ENCODE measurements at places on chromosomes 6 and 20.

- no peak for DNase-seq
Measured at GRCh38 chr20:40991181-40991889, 37.3 kb upstream of the TOP1 start.

- peak; percentile 76 for DNase-seq
Measured at GRCh38 chr6:142692942-142693341, 252.0 kb downstream of the HIVEP2 start.

- DNase-seq: no peak
Measured at GRCh38 chr20:57584768-57585461, 24.0 kb downstream of the PCK1 start.

DNA sequence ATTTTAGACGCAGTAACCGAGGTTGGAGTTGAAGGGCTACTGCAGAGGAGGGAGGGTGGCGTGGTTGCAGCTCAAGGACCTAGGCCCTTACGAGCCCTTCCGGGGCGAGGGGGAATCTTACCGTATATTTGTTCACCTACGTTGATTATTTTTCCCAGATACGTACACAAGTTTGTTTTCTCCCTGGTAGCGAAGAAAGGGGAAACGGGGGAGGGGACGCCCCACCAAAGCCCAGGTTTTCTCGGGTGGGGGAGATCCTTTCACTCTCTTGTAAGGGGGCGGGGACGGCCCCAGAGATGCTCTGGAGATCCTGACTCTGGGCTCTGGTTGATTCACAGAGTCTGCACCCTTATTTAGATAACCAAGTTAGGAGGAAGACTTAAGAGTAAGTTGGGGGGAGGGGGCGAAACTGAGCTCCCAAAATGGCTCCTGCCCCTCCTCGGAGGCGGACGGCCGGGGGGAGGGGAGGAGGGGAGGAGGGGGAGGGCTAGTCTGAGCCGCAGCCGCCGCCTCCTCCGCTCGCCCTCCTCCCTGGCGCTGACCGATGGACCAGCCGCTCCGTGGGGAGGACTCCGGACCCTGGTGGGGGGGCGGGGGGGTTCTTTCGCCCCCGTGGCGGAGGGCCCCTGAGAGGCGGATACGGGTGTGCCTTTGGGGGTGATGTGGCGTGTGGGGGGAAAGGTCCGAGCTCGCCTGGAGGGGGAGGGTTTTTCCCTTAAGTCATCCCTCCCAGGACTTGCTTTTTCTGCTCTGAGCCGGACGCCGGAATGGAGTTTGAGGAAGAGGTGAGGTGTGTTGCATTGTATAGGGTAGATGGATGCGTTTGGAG, 2.2 kb downstream of the BRD2 start:
- peak; percentile 85 for DNase-seq

DNA sequence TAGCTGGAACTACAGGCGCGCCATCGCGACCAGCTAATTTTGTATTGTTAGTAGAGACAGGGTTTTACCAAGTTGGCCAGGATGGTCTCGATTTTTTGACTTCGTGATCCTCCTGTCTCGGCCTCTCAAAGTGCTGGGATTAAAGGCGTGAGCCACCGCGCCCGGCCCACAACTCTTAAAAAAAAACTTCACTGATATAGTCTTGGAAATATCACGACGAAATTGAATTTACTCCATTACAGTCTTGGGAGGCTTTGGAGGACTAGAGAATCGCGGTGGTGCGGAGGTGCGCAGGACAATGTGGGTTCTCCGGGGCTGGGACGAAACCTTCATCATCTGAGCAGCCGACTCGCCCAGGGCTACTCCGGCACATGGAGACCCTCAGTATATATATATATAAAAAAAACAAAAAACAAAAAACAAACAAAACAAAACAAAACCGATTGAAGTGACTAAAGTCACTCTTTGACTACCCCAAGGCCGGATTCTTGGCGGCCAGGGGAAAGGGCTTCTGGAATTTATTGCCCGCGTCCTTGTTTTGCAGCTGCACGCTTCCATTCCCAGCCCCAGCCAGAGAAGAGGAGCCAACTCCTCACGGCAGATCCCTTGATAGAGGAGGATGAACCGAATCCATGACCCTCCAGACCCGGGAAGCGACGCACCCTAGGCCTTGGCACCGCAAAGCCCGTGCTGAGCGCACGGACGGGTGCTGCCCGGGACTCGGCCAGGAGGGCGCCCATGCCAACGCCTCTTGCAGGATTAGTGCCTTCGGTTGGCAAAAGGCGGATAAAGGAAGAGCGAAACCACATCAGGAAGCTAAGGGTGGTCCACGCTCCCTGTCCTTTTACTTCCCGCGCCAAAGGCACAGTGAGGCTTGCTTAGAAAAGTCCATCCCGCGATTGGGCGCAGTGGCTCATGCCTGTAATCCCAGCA, 1.7 kb upstream of the GCM2 start:
- DNase-seq: no peak

GRCh38 chr20:6765469-6766058, 1.9 kb upstream of the BMP2 start:
- DNase-seq: peak; percentile 67

DNA sequence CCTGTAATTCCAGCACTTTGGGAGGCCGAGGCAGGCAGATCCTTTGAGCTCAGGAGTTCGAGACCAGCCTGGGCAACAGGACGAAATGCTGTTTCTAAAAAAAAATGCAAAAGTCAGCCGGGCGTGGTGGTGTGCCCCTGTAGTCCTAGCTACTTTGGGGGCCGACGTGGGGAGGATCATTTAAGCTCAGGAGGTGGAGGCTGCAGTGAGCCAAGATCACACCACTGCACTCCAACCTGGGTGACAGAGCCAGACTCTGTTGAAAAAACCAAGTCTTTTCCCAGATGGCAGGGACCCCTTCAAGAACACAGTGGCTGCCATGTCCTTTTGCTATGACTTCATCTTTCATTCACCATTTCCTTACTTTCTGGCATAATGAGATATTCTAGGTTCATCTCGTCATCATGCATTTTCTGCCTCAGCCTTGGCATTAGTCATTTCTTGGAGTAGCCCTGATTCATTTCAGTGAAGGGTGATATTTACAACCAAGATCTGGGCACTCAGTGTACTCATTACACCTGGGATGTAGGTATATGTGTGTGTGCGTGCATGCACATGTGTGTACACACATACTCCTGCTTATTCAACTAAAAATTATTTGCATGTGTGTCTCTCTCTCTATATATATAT, 61.4 kb upstream of the TOX2 start:
- DNase-seq: no peak

- DNase-seq: no peak
Measured at GRCh38 chr6:45185403-45186251, 142.5 kb upstream of the RUNX2 start.

DNA sequence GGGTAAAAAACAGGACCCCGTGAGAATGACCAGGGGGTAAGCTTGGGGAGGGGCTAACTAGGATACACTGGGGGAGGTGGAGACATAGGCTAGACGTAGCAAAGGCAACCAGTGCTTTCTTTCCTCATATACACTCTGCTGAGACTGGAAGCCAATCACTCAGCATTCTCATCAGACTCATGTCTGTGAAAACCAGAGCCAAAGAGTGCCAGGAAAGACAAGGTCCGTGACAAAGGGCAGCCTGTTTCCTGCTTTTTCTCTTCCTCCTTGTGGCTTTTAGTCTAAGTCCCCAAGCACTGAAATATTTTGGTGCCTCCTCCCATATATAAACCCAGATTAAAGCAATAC, 97.9 kb upstream of the NEDD9 start:
- DNase-seq: no peak

DNA sequence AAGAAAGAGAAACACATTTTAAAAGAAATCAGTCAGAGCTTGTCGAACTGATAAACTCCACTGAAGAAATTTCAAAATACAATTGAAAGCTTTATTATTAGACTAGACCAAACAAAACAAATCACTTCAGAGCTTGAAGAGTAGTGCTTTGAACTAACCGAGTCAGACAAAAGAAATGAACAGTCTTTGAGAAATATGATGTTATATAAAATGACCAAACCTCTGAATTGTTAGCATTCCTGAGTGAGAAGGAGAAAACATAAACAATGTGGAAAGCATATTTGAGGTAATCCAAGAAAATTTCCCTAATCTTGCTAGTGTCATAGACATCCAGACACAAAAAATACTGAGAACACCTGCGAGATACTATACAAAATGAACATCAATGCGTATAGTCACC, 13.2 kb upstream of the CST4 start:
- no peak for DNase-seq

DNA sequence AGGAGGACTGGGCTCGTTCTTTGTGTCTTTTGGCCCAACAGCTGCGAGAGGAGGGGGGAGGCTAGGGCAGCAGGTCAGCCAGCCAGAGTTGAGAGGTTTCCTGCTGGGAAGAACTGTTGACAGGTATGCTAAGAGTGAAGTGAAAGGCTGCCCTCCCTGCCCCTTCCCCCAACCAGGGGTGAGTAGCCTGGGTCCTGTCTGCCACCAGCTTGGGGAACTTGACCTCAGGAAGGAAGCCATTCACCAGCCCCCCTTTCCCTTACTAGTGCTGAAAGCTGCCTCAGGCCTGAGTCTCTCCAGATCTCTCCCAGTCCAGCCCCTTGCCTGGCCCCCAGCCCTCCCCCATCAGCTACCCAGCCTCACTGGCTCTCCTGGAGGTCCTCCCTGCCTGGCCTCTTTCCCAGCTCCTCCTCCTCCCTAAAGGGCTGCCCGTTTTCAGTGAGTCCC, 20.7 kb upstream of the ZNF76 start:
- DNase-seq: no peak

GRCh38 chr6:119566546-119567260, 217.1 kb upstream of the MAN1A1 start:
- DNase-seq: no peak
